NCI-H1694 treated with DMSO at 0.1 percent for 48 hours (cell line): ENCODE measurements at places on chromosomes 12 and 14.

GRCh38 chr14:97642631-97643030 lies 845.4 kb downstream of the VRK1 start:
- DNase-seq, result no peak

- DNase-seq, result no peak
Measured at GRCh38 chr14:82084813-82085212, 551.2 kb upstream of the SEL1L start.

- no peak for DNase-seq
Measured at GRCh38 chr14:63266106-63266505, 52.6 kb downstream of the GPHB5 start.

DNA sequence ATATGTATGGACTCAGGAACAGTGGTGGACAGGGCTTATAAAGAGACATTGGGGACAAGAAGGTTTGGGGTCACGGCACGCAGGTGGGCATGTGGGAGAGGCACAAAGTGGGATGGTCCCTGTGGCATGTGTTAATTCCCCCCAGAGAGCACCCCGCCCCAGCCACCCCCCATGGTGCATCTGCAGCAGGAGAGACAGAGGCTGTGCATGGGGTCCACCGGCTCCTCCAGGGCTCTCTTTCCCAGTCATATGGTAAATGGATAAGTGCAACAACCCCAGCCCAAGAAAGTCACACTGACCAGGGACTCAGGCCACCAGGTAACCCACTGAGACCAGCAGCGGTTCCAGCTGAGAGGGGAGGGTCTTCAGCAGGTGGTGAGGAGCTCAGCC lies 242.1 kb downstream of the BCL11B start:
- no peak for DNase-seq

DNA sequence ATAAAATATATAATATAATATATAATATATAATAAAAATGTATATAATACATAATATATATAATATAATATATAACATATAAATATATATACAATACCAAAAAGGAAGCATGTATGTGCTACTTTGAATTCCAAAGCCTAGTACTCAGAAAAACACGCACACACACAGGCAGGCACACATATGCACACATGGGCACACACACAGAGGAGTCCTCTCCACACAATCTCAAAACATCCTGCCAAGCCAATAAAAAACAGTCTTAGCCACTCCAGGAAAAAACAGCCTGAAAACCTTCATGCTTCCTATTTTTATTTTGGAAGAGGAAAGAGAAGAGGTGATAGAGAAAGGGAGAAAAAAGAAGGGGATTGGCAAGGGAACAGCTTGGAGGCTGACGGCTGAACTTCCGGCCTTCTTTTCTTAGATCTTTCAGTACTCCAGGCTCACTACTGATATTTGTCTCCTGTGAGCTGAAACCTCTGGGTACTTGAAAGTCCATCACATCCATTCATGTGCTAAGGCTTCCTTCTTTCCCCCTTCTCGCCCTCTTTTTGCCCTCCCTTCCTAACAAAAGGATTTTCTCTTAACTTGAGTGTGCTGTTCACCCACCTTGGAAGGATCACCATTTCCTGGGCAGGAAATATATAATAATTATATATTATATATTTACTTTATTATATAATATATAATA lies 394.2 kb downstream of the NUAK1 start:
- no peak for DNase-seq

DNA sequence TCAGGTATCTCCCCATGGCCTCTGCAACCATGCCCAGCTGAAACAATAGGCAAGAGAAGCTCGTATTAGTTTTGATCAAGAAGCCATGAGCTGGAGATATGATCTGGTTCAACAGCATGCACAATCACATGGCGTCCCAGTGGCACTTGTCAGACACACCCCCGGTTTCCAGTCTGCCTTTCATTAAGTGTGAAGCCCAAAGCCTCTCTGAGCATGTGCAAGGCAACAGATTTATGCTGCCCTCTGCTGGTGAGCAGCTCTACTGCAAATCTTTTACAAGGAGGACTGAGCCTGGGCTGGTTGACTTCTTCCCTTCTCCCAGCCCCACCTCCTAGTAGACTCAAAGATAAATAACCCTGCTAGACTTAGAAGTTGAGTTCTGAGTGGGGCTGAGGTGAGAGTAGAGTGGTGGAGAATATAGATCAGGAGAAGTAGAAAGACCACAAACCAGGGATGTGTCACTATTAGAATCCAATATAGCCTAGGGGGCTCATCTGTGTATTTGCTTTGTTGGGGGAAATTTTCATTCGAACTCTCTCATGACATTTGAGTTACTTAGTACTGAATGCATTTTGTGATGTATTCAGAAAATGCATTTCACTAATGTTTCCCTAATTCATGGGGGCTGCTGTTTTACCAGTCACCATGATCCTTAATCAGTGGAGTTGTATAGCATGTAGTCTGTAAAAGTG lies 53.7 kb upstream of the MBIP start:
- peak; percentile 67 for DNase-seq

DNA sequence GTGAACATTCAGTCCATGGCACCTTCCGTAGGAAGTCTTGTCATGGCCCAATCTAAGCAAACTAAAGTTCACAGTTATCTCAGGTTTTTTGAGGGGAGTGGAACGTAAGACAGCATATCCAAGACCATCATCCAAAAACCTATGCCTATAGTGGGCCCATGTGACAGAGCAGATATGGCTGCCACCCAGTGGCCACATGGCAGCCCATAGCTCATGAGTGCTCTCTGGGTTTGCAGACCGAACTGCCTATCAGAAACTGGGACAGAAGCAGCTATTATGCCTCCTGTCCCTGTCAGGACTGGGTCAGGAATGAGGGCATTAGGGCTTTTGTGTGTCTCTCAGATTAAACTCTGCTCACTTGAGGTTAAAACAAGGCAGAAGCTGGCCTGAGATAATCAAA lies 503.7 kb downstream of the NRXN3 start:
- no peak for DNase-seq

GRCh38 chr12:77131977-77132490 lies 66.7 kb upstream of the E2F7 start:
- no peak for DNase-seq
